ENCODE measurements at places on chromosomes 11 and 22.

- no peak for DNase-seq
Measured at GRCh38 chr11:120209746-120210625, 846 bp upstream of the OAF start.

DNA sequence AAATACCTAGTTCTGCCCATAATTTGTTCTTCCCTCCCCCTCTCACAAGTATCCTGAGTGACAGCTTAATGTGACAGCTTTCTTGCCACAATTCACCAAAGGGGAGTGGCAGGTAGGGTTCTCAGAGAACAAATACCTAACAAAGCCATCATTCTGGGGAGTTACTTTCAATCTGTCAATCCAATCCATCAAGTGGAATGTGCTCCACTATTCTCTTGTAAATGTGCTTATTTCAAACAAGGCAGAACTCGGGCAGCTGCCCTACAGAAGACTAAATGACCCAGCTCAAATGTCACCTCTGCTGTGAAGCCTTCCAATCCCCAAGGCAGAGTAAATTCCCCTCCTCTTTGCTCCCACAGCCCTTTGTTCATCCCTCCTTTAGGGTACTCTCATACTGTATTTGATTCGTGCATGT lies 27.8 kb downstream of the LGR4 start:
- DNase-seq, result no peak

GRCh38 chr11:7651700-7652099 lies 21.6 kb downstream of the CYB5R2 start:
- no peak for DNase-seq

GRCh38 chr11:11247086-11247485 lies 106.0 kb downstream of the CSNK2A3 start:
- no peak for DNase-seq

- DNase-seq, result no peak
Measured at GRCh38 chr22:27050771-27051170, 393.4 kb downstream of the MIAT start.

GRCh38 chr22:35349704-35350538 lies 31.0 kb upstream of the HMOX1 start:
- no peak for DNase-seq

DNA sequence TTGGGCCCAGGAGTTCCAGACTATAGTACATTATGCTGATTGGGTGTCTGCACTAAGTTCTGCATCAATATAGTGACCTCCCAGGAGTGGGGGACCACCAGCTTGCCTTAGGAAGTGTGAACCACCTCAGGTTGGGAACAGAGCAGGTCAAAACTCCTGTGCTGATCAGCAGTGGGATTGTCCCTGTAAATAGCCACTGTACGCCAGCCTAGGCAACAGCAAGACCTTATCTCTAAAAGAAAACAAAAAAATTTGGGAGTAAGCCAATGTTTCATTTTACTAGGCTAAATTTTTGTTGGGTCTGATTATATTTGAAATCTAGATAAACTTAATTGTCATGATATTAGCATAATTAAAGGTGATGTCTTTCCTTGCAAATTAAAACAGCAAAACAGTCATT lies 3.4 kb downstream of the DEPDC5 start:
- no peak for DNase-seq

DNA sequence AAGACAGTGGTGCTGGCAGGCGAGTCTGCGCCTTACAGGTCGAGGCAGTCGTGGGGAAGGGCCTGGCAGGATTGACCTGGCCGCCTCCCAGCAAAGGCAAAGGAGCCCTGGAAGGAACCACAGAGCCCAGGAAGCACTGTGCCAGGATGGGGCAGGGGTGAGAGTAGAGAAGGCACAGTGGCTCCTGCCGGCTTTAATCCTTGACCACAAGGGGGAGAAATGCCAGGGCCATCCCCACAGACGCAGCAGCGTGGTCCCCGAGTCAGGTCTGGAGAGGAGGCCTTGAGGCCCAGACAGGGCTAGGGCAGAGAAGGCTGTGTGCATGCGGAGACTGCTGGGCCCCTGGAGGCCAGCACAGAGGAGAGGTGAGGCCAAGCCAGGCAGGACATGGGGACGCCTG lies 9.9 kb upstream of the NDUFS8 start:
- DNase-seq, result no peak

DNA sequence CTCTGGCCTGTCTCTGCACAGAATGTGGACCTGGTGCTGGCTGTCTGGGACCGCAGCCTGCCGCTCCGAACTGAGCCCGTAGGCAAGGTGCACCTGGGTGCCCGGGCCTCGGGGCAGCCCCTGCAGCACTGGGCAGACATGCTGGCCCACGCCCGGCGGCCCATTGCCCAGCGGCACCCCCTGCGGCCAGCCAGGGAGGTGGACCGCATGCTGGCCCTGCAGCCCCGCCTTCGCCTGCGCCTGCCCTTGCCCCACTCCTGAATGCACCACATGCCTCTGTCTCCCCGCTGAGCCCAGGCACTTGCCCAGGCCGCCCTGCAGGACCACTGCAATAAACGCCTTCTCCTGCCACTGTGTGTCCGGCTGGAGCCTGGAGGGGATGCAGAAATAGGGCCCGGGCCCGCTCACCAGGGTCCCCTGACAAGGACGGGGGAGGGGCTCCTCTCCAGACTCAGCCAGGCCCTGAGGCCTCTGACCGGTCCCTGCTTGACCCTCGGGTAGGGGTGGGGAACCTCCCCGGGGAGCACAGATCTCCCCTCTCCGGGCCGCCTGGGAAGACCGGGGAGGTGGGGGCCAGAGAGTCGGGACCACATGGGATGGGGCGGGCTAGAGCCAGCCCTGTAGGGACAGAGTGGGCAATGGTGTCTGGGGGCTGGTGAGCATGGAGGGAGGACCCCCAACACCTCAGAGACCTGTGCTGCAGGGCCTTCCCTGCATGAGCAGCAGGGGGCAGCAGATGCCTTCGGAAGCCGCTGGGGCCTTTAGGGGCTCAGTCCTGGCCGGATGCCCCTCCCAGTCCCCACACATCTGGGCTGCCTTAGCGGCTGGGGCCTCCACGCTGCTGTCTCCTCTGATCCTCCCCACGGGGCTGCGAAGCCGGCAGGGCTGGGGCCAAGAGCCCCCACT lies 1.4 kb upstream of the TNNI2 start:
- DNase-seq, result peak; percentile 80

- no peak for DNase-seq
Measured at GRCh38 chr11:75572744-75573143, 10.7 kb downstream of the SERPINH1 start.

GRCh38 chr11:6526411-6527135 lies 29.5 kb downstream of the DNHD1 start:
- no peak for DNase-seq

DNA sequence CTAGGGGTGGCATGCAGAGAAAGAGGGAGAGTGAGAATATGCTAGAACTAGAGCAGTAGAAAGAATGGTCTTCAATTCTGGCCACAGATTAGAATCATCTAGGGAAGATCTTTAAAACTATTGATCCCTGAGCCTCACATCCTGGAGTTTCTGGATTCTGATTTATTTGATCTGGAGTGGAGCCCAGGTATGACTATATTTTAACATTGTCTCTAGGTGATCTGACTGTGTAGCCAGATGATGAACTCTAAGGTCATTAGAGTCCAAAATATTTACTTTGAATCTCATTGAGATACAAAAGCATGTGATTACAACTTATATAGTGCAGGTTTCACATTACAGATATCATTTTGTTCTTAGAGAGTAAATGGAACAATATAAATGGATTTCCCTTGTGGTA lies 79.7 kb downstream of the FDX1 start:
- DNase-seq, result no peak

GRCh38 chr11:62124186-62125113 lies 639 bp downstream of the INCENP start:
- no peak for DNase-seq

DNA sequence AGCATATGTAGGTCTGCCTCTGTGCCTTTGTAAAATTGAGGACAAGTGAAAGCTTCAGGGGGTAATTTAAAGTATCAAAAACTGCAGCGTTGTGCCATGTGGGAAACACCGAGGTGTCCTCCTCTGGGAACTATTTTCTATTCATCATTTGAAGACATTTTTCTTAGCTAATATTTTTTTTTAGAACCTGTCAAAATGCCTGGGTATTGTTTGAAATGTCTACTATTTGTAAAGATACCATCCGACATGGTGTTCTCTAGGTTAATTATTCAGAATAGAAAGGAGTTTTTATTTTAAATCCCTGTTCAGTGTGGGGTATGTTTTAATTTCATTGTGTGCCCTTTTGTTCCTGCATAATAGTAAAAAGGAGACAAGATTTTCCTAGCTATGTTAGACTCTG lies 490.8 kb downstream of the NELL1 start:
- DNase-seq, result no peak

- no peak for DNase-seq
Measured at GRCh38 chr11:111077530-111078322, 167.8 kb upstream of the POU2AF2 start.

DNA sequence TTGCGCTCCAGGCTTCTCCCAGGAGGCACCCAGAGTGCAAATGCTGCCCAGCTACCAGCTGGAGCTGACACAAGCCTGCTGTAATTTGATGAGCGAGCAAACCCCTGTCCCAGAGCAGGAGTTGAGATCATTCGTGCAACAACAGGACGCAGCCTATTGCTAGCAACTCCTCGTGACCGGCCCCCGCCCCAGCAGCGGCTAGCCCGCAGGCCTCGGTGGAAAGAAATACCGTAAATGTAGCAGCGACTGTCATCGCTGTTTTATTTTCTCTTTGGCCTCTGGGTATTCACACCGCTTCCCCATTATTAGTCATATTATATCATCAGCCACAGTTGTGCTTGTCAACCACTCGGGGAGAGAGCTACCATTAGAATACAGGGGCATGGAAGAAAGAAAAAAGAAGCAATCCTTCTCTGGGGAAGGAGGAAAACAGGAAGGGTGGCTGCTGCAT lies 59.2 kb upstream of the ATXN10 start:
- no peak for DNase-seq

GRCh38 chr11:73315293-73316020 lies 7.4 kb downstream of the ARHGEF17 start:
- DNase-seq, result no peak

GRCh38 chr22:41833369-41834004 lies 582 bp downstream of the SREBF2 start:
- peak; percentile 50 for DNase-seq

- peak; percentile 81 for DNase-seq
Measured at GRCh38 chr11:67372993-67373647, at the start of gene CLCF1. Gene CLCF1 (minus strand): TSS chr11:67373598. CDS start chr11:67373539, 59 bp downstream.

GRCh38 chr11:88305430-88305829 lies 32.1 kb downstream of the CTSC start:
- DNase-seq, result no peak

DNA sequence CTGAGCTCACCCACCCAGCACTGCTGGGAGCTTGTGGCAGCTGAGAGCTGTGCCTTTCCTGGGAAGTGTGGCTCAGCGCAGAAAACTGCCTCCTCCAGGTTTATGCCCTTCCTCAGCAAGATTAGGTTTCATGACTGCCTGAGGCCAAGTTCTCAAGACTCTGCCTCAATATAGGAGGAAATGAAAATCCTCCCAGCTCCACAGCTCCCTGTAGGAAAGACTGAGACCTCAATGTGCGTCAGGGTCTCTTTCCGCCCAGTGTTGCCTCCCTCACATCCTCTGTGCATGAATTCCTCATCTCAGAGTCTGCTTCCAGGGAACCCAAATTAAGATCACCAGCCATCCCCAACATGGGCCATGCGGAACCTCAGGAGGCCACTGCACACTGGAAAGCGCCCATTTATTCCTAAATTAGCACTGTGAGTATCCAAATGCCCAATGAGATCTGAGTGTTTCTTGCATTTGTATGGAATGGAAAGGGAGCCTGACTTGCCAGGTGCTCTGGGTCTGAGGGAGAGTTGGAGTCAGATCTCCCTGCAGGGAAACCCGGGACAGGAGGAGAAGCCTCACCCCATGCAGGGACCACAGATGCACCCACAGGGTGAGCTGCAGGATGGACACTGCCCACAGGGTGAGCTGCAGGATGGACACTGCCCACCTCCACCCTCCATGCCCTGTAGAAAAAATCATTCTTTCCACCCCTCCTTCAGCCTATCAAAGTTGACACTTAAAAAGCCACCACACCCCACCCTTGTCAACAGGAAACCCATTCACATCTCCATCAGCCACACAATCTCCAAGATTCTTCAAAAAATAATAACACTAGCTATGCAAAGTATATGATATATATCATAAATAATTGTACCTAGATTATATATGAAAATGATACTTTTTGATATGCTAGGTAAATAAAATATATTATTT lies 97.4 kb upstream of the IGLL5 start:
- no peak for DNase-seq

DNA sequence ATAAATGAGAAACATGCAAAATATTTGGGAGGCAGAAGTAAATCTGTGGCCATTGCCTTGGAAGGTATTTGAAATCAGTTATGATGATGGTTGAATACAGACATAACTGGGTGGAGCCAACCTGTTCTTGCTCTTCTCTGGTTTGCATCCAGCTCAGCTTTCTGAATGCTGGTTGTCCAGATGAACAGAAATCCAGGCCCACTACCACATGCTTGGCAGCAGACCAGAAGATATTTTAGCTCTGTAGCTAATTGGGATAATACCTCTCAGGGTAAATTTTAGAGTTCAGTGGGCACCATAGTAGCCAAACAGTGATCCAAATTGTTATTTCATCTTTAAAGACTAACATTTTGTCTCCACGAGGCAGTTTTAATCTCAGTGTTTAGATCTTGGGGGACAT lies 308.3 kb downstream of the RAB38 start:
- no peak for DNase-seq

- DNase-seq, result no peak
Measured at GRCh38 chr11:101441747-101442146, 142.1 kb downstream of the TRPC6 start.

DNA sequence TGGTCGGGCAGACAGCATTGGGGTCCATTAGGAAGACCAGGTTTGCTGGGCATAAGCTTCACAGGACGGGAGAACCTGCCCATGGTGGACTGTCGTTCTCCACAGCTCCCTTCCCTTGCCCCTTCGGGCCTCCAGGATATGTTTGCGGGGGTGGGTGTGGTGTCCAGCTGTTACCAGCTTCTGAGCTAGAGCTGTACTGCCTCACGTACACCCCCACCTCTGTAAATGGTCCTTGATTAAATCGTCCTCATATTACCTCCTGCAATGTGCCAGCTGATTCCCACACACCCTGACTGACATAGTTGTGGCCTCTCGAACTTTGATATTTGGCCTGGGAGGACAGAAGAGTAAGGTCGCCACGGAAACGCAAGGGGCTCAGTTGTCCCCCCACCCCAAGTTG lies 16.2 kb upstream of the BCR start:
- no peak for DNase-seq
